Smooth muscle cell of the brain vasculature (primary cell): ENCODE measurements at places on chromosomes 5 and 9.
A peak's percentile ranks its signal among the peaks of the same experiment; 100 is the strongest.

GRCh38 chr9:99197987-99198386 lies 23.8 kb downstream of the ALG2 start:
- DNase-seq: no peak

GRCh38 chr5:175448276-175448675 lies 4.3 kb upstream of the DRD1 start:
- no peak for DNase-seq

DNA sequence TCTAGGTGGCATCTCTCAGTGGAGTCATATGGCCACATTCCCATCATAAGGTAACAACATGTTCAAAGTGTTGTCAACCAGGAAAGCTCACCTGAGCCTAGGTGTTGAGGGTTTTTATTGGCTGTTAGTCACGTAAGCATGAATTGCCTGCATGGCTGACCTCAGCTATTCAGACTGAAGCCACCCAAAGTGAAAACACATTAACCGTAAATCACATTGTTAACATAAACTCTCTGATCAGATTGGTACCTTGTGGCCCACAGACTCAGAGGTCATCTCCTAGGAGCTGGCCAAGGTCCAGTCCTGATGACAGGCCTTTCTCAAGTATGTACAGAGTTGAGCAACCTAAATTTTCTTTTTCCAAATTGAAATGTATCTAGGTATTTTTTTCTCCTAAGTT lies 26.7 kb downstream of the SRFBP1 start:
- no peak for DNase-seq

DNA sequence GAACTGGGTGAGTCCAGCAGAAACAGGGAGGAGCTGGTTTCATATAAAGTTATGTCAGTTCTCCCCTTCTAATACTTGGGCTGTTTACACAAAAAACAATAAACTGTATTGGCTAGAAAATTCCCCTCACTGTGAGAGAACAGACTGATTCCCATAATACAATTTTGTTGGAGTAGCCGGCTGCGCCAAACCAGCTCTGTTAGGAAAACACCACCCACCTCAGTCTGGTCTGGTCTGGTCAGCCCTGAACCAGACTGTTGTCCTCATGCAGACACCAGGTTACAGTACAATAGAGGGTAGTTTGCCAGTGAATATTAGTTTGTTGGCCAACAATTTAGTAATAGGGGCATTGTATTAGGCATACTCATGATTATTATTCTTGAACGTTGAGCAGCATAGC lies 356.4 kb downstream of the EFNA5 start:
- DNase-seq: no peak

DNA sequence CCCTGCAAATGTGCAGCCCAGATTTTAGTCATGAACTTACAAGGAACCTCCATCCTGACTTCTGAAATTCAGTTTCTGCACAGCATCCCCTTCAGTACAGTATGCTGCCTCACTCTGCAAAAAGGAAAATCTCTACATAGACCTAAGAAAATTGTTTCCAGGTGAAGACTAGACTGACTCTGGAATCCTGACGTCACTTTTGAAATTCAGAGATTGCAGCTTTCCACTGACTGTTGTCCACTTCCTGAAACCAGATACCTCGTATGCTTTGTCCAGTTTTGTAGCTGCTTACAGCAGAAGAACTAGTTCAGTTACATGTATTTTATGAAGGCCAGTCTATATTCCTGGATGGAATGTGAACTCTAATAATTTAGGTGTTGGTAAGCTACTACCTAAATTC lies 629.3 kb upstream of the ST8SIA4 start:
- DNase-seq: no peak

DNA sequence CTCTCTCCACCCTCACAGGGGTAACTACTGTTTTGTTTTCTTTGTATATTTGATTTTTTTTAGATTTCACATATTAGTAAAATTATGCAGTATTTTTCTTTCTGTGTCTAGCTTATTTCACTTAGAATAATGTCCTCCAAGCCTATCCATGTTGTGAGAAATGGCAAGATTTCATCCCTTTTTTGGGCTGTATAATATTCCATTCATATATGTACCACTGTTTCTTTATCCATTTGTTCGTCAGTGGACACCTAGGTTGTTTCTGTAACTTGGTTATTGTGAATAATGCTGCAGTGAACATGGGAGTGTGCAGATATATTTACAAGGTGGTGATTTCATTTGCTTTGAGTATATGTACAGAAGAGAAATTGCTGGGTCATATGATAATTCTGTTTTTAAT lies 144.0 kb upstream of the CHD1 start:
- DNase-seq: no peak

GRCh38 chr5:102090770-102091169 lies 205.3 kb downstream of the SLCO4C1 start:
- DNase-seq: no peak

- DNase-seq: no peak
Measured at GRCh38 chr5:74934949-74935751, 69.0 kb upstream of the FAM169A start.

- DNase-seq: no peak
Measured at GRCh38 chr5:174972291-174972690, 247.9 kb downstream of the MSX2 start.

GRCh38 chr5:153088538-153088937 lies 401.9 kb upstream of the GRIA1 start:
- DNase-seq: no peak

- no peak for DNase-seq
Measured at GRCh38 chr9:98861781-98862504, 54.5 kb downstream of the GALNT12 start.

DNA sequence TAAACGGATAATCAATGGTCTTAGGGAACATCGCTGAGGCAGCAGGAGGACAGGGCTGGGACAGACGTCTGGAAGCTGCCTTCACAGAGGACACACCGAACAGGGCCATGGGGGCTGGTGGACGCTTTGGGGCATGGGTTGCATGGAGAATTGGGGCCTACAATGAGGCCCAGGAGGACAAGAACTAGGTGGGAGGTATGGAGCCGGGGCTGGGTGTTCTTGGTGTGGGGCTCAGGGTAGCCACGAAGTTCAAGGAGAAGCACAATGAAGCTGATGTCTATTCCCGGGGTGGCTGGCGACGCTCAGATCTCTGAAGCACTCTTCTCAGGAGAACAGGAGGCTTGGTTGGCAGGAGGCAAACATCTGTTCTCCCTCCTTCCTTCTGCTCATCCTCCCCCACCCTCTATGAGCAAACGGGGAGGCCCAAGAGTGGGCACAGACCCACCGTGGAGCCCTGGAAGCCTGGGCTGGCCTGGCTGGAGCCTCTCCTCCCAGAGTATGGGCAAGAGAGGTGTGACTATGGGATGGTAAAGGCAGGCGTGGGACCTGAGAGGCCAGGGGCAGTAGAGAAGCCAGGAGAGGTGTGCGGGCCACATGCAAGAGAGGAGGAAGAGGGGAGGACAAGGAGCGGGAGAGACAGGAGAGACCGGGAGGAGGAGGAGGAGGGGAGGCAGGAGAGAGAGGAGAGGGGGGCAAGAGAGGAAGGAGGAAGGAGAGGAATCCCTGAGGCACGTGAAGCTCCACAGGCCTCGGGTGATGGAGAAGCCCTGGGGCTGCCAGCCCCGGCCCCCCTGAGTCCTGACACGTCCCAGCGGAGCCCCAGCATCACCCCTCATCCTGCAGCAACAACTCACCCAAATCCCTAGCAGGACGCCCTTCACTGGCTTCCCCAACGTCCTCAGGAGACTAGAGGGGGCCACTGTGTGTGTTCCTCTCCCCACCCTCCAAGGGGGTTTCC lies 159.1 kb downstream of the OLFM1 start:
- DNase-seq: no peak

GRCh38 chr9:132068605-132069004 lies 11.1 kb downstream of the MED27 start:
- DNase-seq: no peak

DNA sequence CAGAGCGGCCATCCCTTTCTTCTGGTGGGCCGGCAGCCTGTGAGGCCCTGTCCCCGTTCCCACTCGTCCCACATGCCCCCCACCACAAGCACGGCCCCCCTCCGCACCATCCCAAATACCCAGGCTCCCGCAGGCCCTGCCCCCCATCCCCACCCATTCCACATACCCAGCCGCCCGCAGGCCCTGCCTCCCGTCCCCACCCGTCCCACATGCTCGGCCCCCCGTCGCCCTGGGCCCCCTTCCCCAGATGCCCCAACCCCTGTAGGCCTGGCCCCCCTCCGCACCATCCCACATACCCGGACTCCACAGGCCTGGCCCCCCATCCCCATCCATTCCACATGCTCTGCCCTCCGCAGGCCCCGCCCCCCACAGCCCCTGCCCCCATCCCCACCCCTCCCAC lies 11.5 kb downstream of the SLC6A19 start:
- no peak for DNase-seq

GRCh38 chr5:159269723-159270122 lies 6.6 kb downstream of the UBLCP1 start:
- no peak for DNase-seq

- DNase-seq: no peak
Measured at GRCh38 chr5:142197098-142197497, 88.5 kb downstream of the NDFIP1 start.

DNA sequence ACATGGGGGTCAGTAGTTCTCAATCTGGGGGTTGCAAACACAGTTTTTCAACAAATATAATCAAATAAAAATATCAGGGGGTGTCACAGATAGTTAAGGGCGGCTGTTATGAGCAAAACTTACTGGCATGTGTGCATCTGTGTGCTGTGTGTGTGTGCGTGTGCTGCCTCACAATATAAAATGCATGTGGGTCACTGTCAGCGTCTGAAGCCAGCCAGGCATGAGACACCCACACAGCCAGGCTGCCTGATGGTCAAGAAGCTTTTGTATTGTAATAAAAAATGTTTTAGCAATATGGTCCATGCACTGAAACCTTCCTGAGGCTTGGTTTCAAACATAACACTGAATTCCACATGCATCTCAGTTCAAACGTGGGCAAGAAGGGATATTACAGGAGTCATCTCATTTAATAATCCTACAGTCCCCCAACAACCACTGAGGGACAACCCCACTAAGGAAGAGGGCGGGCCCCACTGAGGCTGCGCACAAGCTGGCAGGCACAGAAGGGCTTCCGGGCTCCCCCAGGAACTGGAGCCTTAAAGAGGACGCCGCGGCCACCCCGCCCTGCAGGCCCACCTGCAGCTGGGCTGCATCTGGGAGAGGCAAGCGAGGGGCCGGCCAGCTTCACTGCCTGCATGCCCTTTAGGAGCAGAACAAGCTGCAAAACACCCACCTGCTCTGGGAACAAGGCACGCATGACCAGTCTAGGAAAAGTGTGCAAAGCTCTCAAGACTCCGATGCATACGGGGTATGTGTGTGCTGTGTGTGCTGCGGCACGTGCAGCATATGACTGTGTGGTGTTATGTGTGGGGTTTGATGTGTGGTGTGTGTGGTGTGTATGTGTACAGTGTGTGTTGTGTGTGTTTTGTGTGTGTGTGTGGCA lies 14.1 kb downstream of the SEMA4D start:
- no peak for DNase-seq

DNA sequence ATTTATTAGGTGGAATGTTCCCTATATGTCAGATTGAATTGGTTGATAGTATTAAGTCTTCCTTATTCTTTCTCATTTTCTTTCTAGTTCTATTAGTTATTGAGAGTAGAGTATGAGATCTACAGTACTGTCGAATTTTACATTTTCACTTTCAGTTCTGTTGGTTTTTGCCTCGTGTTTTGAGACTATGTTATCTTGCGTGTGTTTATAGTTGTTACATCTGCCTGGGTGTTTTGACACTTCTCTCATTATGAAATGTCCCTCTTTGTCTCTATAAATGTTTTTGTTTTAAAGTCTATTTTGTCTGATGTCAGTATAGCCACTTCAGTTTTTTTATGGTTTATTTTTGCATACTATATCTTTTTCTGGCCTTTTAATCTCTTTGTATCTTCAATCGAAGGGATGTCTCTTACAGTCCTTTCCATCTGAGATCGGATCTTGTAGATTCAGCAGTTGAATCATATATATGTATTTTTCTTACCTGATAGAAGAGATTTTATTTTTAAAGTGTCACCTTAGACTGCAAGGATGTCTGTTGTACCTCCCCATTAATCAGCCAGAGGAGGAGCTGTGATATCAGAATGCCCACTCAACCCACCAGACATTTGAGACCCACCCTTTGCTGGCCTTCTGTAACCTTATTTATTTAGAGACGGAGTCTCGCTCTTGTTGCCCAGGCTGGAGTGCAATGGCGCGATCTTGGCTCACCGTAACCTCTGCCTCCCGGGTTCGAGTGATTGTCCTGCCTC lies 20.7 kb downstream of the EHMT1 start:
- DNase-seq: no peak

DNA sequence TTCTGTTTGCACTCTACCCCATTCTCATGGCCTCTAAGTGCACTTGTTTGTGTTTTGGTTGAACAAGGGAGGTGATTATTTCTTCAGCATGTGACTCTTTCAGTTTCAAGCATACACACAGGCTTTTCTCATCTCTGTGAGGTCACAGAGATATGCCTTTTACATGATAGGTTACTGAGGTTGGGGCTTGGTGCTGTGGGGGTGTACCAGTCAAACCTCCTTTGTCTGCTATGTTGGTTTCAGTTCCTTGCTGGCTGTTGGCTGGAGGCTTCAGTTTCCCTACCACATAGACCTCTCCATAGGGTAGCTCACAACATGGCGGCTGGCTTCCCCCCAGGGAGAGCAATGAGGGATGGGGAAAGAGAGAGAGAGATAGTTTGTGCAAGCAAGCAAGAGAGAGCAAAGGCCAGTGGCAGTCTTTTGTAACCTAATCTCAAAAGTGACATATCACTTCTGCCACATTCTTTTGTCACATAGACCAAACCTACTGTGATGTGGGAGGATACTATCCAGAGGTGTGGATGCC lies 96.7 kb upstream of the SEMA6A start:
- no peak for DNase-seq

- peak; percentile 39 for DNase-seq
Measured at GRCh38 chr9:131502781-131503625, at the start of gene POMT1. POMT1 (plus strand) TSS chr9:131502918; CDS start chr9:131504219, 1,301 bp downstream.

DNA sequence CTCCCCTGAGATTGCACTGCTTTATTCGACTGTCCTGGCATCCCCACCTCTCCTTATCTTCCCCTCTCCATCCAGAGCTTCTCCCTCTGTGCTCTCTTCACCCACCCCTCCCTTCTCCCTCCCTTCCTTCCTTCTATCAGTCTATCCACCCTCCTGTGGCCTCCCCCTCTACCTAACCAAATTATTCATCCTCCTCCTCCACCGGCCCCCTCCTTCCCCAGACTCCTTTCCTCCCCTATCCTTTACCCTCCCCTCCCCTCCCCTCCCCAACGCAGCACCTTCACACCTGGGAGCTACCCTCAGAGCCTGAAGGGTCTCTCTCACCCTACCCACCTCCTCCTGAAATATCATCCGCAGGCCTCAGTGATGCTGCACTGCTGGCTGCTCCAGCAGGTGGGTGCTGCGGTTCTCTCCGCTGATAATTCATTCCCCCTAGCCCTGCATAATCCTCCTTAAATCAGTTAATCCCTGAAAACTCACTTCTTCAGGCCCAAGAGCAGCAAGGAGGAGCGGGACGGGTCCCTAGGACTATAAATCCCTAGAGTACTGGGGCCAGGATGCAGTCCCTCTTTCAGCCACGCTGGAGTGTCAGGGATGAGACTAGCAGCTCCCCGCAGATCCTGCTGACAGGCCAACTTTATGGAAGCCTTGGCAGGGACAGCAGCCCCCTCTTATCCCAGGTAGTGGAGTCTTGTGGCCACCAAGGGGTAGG lies 97.8 kb downstream of the PCDH1 start:
- no peak for DNase-seq

GRCh38 chr9:21810388-21810787 lies 8.0 kb downstream of the MTAP start:
- DNase-seq: no peak
